ENCODE measurements at places on chromosomes 16 and 17. TPM values are rescaled to one million over a fixed set of nuclear protein-coding genes. Genes with fewer than 3 reads are reported as not detected.

DNA sequence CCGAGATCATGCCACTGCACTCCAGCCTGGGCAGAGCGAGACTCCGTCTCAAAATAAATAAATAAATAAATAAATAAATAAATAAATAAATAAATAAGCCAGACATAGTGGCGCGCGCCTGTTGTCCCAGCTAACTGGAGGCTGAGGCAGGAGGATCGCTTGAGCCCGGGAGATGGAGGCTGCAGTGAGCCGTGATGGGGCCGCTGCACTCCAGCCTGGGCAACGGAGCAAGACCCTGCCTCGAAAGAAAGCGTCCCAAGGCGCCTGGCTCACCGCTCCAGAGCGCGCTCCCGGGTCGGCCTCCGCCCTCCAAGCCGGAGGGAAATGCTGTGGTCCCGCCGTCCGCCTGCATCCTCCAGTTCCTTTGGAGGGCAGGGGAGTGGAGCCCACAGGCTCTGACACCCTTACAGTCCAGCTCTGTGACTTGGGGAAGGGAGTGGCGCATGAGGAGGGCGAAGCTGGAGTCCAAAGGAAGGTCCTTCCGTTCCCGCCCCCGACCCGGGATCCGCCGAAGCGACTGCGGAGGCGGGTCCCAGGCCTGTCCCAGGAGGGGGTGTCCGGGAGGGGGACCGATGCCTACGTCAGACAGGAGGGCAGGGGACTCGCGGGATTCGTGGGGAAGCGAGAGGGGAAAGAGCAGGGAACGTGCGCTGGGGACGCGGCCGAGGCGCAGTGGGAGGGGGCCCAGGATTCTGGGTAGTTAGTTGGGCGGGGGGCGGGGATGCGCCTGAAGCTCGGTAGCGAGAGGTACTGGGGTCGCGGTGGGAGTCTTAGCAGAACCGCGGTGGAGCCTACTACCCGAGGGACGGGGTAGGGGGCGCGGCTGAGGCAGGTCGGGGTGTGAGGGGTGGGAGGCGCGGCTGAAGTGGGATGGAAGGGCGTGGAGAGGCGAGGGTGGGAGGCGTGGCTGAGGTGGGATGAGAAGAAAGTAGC, 8.4 kb upstream of the TRPV2 start:
- DNase-seq: peak; percentile 49

GRCh38 chr16:9050102-9050830, 41.2 kb upstream of the HAPSTR1 start:
- peak; percentile 26 for DNase-seq

DNA sequence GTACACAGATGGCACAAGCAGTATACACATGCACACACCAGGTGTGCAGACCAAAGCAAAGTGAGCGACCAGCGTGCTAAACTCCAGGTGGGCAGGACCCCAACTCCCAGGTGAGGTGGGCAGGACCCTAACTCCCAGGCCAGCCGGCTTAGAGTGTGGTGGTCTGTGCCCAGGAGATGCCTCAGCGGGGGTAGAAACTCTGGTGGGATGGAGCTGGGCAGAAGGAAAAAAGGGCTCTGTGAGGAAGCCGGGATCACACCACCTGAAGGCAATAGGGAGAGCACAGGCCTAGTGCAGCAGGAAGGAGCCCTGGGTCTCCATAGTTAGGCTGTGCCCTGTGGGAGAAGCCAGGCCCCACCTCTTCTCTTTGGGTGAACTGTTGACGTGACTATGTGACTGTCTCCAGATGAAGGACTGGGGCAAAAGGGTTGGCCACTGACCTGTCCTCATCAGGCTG, 1.6 kb upstream of the FOXJ1 start:
- DNase-seq: no peak

- DNase-seq: no peak
Observed at GRCh38 chr17:43402078-43402477, 3.3 kb downstream of the ARL4D start.

DNA sequence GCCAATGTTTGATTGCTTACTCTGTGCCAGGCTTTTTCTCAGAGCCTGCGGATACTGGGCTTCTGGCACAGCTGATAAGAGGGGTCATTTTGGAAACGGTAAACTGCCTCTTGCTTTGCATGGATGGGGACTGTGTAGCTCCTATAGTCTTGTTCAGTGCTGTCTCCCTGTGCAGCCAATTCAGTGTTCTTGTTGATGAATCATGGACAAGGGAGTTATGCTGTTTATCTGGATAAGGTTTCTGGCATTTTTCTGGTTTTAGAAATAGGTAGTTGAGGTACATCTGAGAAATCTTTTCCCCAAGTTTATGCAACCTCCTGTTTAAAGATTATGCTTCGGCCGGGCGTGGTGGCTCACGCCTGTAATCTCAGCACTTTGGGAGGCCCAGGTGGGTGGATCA, 16.7 kb upstream of the TANGO6 start:
- DNase-seq: no peak

- no peak for DNase-seq
Observed at GRCh38 chr16:67746846-67747245, 27.7 kb upstream of the GFOD2 start.

Gene TGFB1I1
- total RNA-seq: 88.5 TPM

Gene SLC4A1
- total RNA-seq: not detected

DNA sequence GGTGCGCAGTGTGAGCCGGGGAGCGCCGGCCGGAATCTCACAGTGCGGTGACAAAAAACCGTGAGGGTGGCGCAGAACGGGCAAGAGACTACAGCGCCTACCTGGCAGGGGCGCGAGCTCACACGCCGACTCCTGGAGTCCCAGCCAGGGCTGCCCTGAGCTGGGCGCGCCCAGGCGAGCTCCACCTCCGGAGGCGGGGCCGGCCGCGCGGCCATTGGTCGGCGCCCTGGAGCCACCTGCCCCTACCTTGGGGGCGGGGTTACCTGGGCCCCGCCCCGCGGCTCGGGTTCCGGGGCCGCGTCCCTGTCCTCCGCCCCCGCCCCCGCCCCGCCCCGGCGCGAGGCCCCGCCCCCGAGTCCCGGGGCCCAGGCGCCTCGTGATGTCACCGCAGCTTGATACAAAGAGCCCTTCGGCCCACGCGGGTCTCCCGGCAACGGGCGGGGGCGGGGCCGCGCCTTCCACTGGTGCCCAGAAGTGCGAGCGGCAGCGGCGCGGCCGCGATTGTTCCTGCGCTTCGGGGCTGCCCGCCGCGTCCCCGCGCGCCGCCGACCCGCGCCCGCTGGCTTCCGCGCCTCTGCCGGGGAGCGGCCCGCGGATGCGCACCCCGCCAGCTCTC, 96.3 kb downstream of the RAB11FIP4 start:
- peak; percentile 71 for DNase-seq

Gene SGF29
- total RNA-seq: 5.7 TPM

GRCh38 chr16:12062343-12063003, 85.9 kb downstream of the SNX29 start:
- DNase-seq: peak; percentile 99

Gene HEATR9
- total RNA-seq: not detected

DNA sequence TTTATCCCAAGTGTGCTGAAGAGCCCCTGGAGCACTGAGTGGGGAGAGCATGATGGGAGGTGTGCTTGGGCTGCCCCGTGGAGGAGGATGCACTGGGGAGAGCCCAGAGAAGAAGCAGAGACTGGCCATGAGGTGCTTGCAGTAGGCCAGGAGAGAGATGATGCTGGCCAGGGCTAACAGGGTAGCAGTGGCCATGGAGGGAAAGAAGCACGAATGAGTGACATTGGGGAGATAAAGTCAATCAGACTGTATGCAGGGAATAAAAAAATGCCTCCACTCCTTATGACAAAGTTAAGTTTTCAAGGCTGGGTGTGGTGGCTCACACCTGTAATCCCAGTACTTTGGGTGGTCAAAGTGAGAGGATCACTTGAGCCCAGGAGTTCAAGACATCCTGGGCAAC, 5.4 kb upstream of the TMEM220 start:
- DNase-seq: no peak

- DNase-seq: no peak
Observed at GRCh38 chr17:1621273-1621954, 7.2 kb downstream of the SLC43A2 start.

DNA sequence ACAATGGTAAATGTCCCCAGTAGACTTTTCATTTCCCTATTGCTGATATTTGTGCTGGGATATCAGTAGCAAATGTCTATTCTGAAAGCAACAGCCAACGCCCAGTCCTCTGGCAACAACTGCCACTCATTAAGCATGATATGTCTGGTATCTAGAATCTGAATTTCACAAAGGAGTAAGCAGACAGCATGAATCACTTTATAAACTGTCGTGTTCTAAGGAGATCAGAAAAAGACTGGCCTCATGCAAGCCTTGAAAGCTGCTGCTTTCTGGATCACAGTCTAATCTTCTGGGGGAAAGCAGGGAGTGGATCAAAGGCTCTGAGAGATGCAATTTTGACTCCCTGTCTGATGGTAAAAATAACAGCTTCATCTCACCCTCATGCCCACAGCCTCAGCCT, 153.1 kb upstream of the NOG start:
- DNase-seq: peak; percentile 32

DNA sequence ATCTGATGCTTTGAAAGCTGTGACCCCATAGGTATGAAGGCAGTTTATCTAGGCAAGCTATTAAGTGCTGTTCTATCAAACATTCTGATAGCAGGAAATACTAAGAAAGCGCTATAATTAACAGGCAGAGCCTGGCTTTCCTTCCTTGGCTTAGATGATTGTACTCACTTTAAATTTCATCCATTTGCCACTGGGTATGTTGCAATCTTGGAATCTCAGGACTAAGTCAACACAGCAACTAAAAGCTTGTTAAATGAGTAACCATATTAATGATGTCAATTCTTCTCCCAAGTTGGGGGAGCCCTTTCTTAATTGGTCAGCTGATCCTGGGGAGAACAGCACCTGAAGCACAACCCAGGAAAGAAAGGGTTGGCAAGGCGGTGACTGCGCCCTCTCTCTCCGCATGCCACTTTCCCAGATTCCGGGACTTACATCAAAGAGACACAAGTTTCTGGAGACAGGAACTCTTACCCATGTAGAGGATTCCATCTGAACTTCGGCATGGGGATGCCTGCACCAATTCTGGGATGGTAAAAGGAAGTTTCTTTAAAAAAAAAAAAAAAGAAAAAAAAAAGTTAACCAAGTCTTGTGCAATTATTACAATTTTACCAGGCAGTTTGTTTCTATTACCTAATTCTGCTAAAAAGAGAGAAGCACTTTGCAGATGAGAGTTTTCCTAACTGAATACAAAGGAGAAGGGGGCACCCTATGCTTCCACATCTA, 54.4 kb upstream of the ICAM2 start:
- peak; percentile 77 for DNase-seq

Gene TNRC6C
- total RNA-seq: 2.3 TPM

DNA sequence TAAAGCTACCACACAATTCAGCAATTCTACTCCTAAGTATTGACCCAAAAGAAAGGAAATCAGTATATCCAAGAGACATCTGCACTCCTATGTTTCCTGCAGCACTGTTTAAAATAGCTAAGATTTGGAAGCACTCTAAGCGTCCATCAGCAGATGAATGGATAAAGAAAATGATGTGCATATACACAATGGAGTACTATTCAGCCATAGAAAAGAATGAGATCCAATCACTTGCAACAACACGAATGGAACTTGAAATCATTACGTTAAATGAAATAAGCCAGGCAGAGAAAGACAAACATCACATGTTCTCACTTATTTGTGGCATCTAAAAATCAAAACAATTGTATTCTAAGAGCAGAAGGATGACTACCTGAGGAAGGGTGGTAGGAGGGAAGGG, 1.5 kb downstream of the SLFN11 start:
- no peak for DNase-seq

Gene SLC2A4
- not detected for total RNA-seq

DNA sequence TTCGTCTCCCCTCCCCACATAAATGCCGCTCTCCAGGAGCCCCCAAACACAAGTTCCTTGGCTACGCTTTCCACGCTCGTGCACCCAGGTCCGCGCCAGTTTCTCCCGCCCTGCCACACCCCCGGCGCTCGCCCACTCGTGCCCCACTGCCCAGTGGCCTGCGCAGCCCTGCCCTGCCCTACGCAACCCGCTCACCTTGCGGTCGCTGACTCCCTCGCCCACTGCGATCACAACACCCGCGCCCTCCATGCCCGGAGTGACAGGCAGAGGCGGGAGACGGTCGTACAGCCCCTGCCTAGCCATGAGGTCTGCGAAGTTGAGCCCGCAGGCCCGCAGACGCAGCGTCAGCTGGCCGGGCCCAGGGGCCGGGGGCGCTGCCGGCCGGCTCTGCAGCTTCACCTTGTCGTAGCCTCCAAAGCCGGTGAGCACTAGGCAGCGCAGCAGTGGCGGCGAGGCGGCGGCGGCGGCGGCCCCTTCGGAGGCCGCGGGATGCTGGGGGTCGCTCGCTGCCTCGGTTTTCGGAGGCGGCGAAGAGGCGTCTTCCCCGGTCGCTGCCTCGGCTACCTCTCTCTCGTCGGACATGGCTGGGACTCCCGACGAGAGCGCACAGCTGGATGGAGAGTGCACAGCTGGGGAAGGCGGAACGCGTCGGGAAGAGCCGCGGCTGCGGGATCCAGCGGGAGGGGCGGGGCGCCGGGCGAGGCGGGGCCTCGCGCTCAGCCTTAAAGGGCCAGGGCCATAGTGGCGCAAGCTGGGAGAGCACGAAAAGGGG, at the start of gene VAT1:
TSS of gene VAT1 (minus strand) at position 645 of the 772 bp plus-strand sequence. CDS start at position 582, 63 bp downstream.
- DNase-seq: peak; percentile 90

GRCh38 chr16:15460601-15461000, 26.2 kb downstream of the BMERB1 start:
- no peak for DNase-seq
